ENCODE measurements at places on chromosomes 2 and 18. TPM values are rescaled to one million over a fixed set of nuclear protein-coding genes. Genes with fewer than 3 reads are reported as not detected.

Gene KCNG2
- total RNA-seq, result 0.49 TPM

Gene ANKRD30BL
- total RNA-seq, result not detected

Gene LOXL3
- 21.8 TPM for total RNA-seq

Gene PPP4R3B
- 43.6 TPM for total RNA-seq
